ENCODE measurements at places on chromosomes 2 and 18.

DNA sequence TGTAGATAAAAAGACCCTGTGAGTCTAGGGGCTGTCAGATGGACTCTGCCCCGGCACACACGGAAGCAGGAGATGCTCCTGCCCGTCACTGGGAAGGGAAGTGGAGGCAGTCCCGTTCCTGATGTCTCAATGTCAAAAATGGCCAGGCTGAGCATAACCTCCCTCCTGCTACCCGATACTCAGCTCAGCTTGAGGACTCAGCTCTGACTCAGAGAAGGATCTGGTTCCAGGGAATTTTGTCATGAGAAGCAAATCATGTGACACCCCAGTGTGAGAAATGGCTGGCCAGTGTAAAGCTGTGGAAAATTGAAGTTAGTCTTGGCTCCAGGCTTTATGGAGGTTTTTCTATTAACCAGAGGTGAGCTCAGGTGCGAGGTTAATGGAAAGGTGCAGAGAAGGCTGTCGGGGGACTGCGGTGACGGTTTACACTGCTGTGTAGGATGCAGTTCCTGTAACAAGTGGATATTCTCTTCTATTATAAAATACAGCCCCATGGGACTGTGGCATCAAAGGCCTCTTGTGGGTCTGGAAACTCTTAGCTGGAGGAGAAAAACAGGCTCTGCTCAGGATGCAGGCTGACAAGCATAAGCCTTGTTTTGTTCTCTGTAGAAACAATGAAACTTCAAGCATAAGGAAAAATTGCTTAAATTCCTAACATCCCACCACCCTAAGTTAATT lies 24.7 kb upstream of the AGAP1 start:
- DNase-seq = no peak

DNA sequence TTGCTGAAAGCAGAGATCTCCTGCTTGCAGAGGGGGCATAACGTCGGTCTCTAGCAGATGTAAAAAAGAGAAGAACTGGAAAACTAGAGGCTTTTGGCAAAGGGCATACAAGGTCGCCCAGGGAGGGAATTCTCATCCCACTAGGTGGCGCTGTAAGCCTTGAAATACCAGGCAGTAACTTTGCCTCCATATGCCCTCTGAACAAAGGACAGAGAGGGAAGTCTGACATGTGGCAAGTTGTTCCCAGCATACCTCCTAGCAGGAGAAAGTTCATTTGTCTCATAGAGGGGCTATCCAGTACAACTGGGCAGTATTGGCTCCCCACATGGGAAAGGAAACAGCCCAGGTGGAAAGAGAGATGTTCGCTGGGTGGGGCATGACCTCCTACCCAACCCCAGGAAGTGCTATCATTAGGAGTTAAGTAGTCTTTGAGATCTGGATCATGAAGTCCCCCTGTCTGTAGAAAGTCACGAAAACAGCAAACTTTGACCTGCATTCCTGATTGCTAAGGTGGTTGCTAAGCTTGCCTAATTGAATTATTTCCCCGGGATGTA lies 39.9 kb downstream of the STK17B start:
- peak; percentile 37 for DNase-seq

- DNase-seq = no peak
Measured at GRCh38 chr2:101466426-101466825, 8.5 kb downstream of the RFX8 start.

DNA sequence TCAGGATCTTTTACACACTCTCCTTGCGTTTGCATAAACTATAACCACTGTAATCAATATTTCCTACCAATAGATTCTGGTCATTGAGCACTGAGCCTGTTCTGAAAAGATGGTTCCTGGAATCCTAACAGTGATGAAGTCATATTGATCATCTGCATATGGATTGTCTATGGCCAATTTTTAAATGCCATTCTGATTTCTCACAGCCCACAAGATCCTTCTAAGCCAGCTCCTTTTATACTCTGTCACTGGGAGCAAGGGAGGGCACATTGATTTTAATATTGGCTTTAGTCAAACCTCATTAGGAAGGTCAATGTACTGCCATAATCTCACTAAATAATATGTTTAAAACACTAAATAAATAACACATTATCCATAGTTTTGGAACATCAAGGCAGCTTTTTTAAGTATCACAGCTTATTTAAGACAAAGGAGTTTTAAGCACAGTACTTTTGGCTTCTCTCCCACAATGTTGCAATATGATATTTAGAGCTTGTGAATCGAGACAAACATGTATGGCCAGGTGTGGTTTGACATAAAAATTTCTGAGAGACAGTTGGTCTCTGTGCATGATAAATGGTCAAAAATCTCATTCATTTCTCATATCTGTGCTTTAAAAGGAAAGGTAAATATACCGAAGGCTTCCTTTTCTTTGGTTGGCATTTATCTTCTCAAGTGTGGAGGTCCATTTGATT lies 267.3 kb downstream of the MTX2 start:
- DNase-seq = no peak

DNA sequence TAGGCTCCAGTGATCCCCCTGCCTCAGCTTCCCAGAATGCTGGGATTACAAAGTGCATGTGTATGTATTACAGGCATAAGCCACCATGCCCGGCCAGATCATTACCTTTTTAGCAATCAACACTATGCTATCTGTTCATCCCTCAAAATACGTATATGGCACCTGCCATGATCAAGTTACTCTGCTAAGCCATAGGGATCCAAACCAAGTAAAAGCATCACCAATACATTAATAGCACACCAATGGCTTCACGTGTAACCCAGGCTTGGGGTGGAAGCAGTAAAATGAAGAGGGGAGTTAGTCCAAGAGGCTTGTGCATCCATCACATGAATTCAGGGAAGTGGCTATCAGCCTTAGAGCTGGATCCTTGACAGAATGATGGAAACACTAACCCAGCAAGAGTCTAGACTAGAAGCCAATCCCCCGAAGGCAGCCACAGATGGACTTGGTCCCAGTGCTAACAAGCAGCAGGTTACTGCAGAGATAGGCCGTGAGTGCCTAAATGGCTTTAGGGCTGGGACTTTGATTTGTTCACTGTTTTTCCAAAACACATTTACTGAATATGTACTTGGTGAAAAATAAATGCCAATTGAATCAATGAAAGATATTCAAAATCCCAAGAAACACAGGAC lies 11.3 kb downstream of the HDLBP start:
- no peak for DNase-seq

DNA sequence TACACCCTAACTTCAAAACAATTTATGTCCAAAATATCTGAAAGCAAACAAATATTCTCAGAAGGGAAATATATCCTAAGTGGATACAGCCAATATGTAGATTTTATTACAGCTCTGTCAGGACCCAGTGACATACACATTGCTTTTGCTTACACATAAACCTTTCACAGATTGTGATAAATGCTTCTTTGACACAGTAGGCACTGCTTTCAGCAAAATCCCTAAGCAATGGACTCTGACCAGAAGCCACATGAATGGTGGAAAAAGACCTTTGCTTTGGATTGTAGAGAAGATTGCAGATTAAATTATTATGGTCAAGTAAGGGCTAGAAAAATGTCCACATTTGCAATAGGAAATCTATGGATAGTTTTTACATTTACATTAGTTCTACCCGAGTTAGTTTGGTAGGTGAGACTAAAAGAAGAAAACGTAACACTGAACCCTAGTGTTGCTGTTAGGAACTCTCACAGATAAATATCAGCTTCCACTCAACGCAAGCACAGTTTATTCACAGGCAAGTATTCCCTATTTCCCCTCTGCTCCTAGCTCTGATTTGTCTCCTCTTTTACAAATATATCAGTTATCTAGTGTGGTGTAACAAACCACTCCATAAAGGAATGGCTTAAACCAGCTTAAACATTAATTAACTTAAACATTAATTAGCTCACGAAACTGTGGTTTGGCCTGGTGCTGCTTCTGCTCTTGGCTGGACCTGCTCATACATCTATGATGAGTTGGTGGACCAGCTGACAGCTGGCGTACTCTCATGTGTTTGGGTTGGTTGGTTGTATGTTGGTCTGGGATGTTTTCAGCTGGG lies 23.6 kb upstream of the SERPINE2 start:
- DNase-seq = no peak

DNA sequence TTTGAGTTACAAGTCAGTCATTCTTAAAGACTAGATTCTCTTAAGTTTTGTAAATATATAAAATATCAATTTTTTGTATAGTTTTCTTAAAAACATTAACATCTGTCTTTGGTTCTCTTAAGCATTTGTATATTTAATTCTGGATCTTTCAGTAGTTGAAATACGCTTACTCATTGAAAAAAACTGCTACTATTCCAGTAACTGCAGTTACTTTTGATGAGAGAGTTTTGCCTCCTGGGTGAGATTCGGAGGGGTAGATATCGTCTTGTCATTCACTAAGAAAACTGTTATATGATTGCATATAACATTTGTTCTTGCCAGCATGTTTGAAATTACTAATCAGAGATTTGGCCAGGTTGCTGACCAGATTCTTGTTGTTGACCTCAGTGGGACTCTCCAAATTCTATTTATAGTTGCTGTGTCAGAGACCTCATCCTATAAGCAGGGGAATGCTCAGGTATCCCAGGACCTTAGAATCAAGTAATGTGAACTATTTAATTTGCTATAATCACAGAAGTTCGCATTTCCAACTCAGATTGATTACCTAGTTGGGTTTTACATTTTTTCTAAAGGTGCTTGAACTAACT lies 7.9 kb downstream of the AGPS start:
- no peak for DNase-seq

GRCh38 chr2:144256996-144257707 lies 262.8 kb downstream of the ZEB2 start:
- no peak for DNase-seq

- no peak for DNase-seq
Measured at GRCh38 chr2:112272669-112273068, 2.7 kb upstream of the ZC3H6 start.

DNA sequence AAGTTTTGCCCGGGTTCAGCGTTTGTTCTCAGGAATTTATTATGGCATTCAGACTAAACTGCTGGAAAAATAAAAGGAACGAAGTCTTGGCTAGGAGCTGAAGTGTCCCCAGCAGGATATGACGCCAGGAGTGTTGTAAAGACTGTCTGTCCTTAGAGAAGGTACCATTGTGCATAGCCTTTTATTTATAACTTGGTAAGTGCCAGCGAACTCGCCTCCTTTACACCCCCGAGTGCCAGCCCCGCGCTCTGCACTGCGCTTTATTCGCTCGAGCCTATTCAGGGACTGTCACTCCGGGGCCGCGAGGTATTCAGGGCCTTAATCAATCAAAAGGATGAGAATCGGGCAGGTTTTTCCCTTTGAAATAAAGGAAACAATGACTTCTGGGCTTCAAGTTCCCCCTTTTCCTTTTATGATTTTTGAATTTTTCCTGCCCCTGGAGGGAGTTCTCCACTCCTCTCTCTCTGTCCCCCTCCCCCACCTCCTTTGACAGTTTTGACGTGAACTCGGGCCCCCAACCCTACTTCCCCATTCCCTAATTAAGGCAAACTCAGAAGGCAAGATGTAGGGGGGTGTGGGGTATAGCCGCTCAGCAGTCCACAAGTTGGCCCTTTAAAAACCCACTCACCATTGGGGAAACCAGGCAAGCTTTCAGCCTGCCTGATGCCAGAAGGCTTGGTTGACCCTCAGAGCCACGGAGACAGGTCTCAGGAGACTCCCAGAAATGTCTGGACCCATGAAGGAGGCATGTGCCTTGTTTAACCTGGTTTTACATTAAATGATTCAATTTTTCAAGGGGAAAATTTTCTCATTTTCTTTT lies 1.3 kb upstream of the PAX3 start:
- DNase-seq = no peak

- no peak for DNase-seq
Measured at GRCh38 chr2:198220763-198221610, 416.6 kb downstream of the PLCL1 start.

- no peak for DNase-seq
Measured at GRCh38 chr18:13471198-13471845, 252.8 kb downstream of the LDLRAD4 start.

GRCh38 chr2:10932345-10933151 lies 20.8 kb downstream of the KCNF1 start:
- DNase-seq = no peak

DNA sequence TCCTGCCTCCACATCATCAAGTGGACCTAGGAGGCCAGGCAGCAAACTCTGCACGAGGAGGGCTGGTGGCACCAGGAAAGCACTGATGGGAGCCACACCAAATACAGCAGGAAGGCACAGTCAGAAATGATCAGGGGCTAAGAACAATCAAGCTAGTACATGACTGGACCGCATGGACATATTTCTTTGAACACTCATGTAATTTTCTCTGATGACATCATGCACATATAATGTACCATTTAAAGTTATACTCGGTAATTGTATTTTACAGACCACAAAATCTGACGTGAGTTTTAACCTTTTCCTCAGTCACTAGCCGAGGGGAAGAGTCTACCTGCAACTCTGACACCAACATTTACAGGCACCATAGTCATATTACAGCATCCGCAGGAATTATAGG lies 76.7 kb downstream of the XDH start:
- no peak for DNase-seq

- DNase-seq = no peak
Measured at GRCh38 chr18:55422456-55423180, 165.4 kb downstream of the TCF4 start.

DNA sequence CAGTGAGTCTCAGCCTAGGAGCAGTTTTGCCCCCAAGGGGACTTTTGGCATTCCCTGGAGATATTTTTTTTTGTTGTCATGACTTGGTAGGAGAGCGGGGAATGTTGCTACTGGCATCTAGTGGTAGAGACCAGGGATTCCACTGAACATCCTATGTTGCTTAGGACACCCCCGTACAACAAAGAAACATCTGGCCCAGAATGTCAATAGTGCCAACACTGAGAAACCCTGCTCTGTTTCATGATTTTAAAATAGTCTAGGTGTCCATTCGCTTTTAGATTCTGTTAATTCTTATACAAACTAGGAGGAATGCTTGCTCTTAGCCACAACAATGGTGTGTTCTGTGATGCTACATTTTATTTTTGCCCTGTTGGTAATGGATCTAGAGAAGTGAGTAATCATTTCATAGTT lies 225.8 kb upstream of the SIX3 start:
- DNase-seq = no peak

DNA sequence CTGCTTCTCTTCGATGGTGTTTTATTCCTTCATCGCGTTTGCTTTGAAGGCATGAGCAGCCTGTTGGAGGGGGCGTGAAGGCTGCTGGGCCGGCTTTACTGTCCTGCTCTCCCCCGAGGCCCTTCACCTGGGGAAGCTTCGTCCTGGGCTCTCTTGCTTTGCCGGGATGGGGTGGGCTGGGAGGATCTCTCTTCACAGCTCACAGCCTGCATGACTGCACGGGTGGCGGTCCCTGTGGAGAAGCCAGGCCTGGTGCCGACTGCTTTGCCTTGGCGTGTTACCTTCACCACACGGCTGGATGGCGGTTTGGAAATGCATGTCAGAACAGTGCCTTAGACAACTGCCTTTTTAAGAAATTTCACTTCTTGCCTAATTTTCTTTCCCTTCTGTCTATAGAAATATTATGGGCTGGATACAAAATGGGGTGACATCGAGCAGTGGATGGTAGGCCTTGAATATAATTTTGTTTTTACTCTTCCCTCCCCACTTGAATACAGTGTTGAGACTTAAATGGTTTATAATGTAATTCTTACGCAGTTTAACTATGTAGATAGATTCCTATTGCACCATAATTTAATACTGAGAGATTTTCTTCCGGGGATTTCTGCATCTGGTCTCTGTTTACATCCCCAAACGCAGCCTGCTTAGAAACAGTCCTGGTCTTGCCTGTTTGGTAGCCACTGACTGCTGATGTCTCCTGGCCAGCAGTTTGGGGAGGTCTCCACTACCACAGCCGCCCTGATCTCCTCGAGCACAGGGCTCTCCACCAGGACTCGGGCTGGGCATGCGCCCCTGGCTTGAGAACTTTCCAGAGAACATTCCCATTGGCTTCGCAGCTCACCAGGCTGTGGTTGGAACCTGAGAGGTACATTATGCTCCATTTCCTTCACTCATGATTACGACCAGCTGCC lies 81.0 kb upstream of the RBM44 start:
- DNase-seq = no peak

All from effector memory CD4-positive, alpha-beta T cell (primary cell).